Left renal cortex interstitium (tissue), 4 donors: ENCODE measurements at places on chromosomes 12 and 14. TPM values are rescaled to one million over a fixed set of nuclear protein-coding genes. Genes with fewer than 3 reads are reported as not detected.

ELK3 gene
- 48.4 TPM for polyA plus RNA-seq

NGB gene
- polyA plus RNA-seq: not detected

CYP27B1 gene
- polyA plus RNA-seq: 1.8 TPM

- no peak for DNase-seq
Measured at GRCh38 chr12:93667672-93668071, 9.5 kb upstream of the CRADD start.

DNA sequence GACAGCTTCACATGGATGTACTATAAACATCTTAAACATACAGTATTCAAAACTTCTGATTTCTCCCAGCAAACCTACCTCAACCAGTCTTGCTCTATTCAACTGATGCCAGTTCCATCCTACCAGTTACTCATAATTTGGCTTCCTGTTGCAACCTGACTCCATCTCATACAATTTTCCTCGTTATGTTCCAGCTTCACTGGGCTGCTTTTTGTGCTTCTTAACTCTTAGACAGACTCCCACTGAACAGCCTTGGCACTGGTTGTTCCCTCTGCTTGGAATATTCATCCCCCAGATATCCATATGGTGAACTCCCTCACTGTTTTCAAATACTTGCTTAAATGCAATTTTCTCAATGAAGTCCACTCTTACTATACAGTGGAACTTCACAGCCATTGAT lies 249.2 kb downstream of the AEBP2 start:
- DNase-seq: no peak
